ENCODE measurements at places on chromosomes 5 and 9. TPM values are rescaled to one million over a fixed set of nuclear protein-coding genes. Genes with fewer than 3 reads are reported as not detected.

The SYNPO gene
- total RNA-seq = 121 TPM

The GRXCR2 gene
- not detected for total RNA-seq

The SPRY4 gene
- total RNA-seq = 49.5 TPM

The FGF10 gene
- total RNA-seq = not detected

The ADAMTSL2 gene
- total RNA-seq = not detected

The ATOX1 gene
- 113 TPM for total RNA-seq

DNA sequence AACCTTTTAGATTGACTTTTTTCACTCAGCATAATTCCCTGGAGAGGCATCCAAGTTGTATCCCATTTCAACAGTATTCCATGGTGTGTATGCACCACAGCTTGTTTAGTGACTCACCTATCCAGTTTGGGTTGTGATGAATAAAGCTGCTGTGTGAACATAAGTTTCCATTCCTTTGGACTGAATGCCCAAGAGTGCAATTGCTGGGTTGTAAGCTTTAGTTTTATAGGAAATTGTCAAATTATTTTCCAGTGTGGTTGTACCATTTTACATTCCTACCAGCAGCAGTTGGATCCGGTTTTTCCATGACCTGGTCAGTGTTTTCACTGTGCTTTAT, 60.9 kb upstream of the TMED7 start:
- DNase-seq = no peak

DNA sequence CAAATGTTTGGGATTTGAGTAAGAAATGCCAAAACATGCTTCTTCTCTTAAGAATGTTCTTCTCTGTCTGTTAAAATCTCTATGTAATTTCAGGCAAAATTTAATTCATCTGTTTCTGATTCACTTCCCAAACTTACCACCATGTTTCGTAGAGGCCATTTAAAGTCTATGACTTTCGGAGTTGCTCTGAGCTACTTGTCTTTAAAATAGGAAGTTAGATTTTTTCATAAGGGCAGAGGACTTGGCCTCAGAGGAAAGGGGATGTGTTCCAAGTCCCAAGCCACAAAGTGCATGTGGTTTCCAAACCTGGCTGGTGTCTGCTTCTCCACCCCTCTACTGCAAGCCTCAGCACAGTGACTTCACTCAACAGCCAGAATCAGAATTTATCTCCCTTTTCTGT, 111.3 kb upstream of the ADRA1B start:
- no peak for DNase-seq

GRCh38 chr9:133534346-133535291, at the start of gene ADAMTSL2:
Gene ADAMTSL2, plus strand, starts transcription at chr9:133534704. Its CDS starts 2,009 bp downstream, at chr9:133536713.
- DNase-seq = peak; percentile 25

- peak; percentile 64 for DNase-seq
These were observed 1.4 kb downstream of the SLC26A2 start for GRCh38 chr5:149961957-149962409.

DNA sequence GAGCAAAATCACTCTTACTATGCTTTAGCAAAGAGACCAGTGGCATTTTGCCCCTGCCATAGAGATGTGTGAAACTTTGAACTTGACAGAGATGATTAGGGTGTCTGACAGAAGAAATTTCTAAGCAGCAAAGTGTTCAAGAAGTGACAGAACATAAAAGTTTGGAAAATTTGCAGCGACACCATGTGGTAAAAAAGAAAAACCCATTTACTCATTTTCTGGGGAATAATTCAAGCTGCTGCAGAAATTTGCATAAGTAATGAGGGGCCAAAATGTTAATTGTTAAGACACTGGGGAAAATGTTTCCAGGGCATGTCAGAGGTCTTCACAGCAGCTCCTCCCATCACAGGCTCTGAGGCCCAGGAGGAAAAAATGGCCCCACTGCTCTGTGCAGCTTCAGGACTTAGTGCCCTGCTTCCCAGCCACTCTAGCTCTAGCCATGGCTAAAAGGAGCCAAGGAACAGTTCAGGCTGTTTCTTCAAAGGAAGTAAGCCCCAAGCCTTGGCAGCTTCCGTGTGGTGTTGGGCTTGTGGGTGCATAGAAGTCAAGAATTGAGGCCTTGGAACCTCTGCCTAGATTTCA, 6.1 kb upstream of the AP3B1 start:
- no peak for DNase-seq

DNA sequence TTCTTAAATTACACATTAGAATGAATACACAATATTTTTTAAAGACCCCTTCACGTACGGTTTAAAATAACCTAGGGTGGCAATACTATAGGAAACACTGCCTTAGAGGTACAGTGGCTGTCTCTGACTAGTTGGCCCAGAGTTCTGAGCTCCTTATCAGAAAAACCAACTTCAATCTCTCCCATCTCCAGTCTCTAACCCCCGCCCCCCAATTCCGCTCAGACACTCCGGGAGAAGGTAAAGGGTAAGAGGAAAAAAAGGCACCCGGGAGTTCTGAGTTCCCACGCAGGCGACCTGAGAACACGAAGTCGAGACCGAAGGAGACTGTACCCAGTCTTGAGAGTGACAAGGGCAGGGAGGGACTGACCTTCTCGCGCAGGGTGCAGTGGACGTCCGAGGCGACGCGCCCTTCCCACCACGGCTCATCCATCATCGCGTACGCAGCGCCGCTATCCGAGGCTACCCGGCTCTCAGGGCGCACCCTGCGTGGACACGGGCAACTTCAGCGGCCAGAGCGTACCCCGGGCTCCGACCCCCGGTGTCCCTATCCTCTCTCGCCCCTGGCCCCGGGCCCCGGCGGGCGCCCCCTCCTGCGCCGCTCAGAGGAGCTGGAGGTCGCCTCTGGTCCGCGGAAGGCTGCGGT, 752 bp downstream of the CCNJL start:
- peak; percentile 36 for DNase-seq

- DNase-seq = no peak
These were observed 1.4 kb downstream of the SPINK1 start for GRCh38 chr5:147830035-147830434.

- DNase-seq = no peak
These were observed 6.0 kb upstream of the SIL1 start for GRCh38 chr5:139204196-139204595.

DNA sequence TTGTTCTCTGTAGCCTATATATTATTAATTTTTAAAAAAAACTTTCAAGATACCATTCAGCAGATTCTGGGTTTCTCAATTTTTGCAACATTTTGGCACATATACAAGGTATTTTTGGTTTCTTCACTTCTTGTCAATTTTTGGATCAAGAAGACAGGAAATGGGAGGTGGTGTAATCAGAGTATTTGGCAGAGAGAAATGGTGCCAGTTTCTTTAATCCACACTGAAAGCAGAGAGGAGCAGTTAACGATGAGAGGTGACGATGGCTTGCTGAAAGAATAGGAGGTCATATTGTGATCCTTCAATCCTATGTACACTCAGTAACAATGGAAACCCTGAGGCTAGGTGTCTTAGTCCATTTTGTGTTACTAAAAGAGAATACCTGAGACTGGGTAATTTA, 16.4 kb downstream of the NNT start:
- no peak for DNase-seq

DNA sequence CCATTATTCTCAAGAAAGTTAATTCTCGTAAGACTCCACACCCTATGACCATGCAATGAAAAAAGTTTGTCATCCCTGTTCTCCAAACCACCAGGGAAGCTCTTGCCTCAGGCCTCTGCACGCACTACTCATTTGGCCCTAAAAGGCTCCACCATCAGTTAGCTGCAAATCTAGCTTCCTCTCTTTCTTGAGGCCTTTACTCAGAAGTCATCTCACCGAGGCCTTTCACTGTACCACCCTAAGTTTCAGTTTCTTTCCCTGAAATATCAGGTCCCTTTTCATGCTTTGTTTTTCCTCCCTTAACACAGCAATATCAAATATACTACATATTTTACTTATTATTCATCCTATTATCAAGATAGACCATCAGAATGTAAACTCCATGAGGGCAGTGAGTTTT, 39.1 kb downstream of the OXCT1 start:
- no peak for DNase-seq

DNA sequence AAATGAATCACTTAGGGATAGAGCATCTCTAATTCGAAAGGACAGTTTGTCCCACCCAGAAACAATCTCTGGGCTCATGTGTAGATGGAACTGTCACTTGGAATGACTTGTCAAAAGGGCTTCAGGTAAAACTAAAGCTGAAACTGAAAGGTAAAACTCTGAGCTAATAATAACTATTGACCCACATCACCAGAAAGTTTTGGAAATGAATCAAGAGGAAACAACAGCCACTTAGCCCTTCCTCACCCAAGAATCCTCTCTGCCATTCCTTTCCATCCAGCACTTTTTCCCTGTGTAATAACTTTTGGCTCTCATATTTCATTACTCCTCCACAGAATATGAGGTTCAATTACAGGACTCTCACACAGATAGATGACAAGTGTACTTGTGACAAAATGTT, 14.0 kb upstream of the GLRX start:
- DNase-seq = peak; percentile 44

- no peak for DNase-seq
These were observed 103.3 kb upstream of the NFIB start for GRCh38 chr9:14417237-14417636.

GRCh38 chr9:312596-313320, 98.1 kb downstream of the DOCK8 start:
- DNase-seq = no peak

- DNase-seq = no peak
These were observed 9.5 kb downstream of the SH3GL2 start for GRCh38 chr9:17588395-17588794.

Data from endothelial cell of umbilical vein (primary cell).